ENCODE measurements at places on chromosomes 5 and 9.
A peak's percentile ranks its signal among the peaks of the same experiment; 100 is the strongest.

DNA sequence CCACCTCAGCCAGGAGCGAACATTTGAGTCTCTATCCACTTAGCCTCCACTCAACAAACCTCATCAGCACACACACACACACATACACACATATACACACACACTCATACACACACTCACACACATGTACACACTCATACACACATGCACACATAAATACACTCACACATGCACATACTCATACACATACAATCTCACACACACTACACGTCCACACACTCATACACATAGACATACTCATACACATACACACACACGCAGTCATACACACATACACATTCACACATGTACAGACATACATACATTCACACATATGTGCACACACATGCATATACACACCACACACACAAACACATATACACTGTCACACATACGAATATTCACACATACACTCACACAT, 208.2 kb downstream of the AGTPBP1 start:
- no peak for DNase-seq

GRCh38 chr5:31573494-31574142, 41.5 kb downstream of the C5orf22 start:
- no peak for DNase-seq

- no peak for DNase-seq
These were observed 12.1 kb downstream of the RGS14 start for GRCh38 chr5:177369645-177370440.

DNA sequence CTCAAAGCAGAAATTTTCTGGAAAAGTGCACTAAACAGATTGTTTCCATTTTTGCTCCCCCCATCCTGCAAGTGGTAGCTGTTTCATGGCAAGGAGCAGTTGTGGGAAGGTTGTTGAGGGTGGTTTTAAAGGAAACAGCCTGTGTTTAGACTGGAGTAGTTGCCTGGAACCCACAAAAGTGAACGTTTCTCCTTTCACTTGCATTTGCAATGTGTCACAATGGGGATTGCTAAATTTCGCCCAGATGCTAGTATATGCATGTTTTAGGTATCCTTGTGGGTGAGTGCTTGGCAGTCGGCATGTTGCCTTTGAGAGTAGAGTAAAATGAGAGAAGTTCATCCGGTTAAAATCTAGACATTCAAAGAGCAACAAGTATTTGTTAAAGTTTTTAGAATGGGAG, 1099.9 kb upstream of the DMAC1 start:
- no peak for DNase-seq

- DNase-seq = no peak
These were observed 140.0 kb downstream of the SYK start for GRCh38 chr9:90941661-90942060.

DNA sequence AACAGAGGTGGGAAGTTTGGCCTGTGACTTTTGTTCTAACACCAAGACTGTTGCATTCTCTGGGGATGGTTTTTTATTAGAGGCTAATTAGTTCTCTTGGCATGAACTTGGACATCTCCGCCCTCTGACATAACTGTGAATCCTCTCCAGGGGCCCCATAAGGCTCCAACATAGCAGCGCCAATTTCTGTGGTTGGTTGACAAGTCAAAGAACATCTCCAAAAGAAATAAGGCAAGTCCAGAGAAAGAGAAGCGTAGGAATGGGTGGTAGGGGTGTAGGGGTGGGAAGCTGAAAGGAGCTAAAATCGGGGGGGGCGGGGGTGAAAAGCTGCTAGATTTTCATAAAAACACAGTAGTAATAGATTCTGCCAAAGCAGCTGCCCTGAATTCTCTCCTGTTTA, 81.0 kb upstream of the DAB2 start:
- DNase-seq = no peak

DNA sequence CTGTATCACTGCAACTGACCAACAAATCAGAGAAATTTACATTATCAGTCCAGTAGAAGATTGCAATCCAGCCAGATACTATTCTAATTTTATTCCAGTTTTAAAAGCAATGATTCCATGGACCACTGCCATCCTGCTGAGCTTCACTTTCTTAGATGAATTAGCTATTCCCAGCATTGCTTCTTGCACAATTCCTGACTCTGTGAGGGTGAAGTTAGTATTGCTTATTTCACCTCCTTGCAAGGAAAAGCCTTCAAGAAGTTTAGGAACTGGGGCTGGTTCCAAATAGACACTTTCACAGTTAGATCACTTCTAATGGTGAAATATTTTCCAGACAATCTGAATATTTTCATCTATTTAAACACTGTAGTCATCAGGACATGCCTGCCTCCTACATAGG, 338.6 kb upstream of the TNC start:
- no peak for DNase-seq

GRCh38 chr5:6749026-6749716, 35.9 kb downstream of the TENT4A start:
- no peak for DNase-seq

GRCh38 chr5:36585701-36586100, 20.7 kb upstream of the SLC1A3 start:
- no peak for DNase-seq

GRCh38 chr5:125409234-125409860, 662.9 kb upstream of the ZNF608 start:
- DNase-seq = peak; percentile 89

GRCh38 chr5:87103616-87104287, 163.9 kb upstream of the RASA1 start:
- no peak for DNase-seq

DNA sequence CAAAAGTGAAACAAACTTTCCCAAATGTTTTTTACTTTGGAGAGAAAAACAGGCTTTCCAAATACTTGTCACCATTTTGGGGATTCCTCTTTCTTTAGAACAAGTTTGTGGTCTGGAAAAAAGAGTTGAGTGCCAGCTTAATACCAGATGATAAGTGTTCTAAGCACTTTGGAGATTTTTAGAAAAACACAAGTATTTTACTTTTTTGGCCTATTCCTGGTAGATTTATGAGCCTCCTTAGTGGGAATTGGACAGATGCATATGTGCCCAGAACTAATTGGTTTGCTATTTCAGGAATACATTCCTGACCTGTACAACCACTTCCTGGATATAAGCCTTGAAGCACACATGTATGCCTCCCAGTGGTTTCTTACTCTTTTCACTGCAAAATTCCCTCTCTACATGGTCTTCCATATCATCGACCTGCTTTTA, 40.5 kb downstream of the GPR21 start:
- no peak for DNase-seq

DNA sequence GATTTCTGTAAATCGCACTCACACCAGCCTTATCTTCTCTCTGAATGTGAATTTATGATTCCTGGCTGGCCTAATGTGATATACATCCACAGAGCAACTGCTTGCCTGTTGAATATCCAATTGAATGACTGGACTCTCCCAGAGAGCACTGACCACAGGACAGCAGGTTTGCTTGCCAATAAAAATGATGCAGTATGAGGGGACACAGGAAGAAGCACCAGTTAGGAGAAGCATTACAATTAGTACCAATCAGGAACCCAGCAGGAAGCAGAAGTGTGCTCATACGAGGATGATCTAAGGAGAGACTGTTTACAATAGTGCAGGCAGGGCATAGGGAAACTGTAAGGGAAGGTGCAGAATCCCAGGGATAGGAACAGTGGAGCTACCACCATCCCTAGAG, 127.2 kb upstream of the ZNF366 start:
- DNase-seq = no peak

DNA sequence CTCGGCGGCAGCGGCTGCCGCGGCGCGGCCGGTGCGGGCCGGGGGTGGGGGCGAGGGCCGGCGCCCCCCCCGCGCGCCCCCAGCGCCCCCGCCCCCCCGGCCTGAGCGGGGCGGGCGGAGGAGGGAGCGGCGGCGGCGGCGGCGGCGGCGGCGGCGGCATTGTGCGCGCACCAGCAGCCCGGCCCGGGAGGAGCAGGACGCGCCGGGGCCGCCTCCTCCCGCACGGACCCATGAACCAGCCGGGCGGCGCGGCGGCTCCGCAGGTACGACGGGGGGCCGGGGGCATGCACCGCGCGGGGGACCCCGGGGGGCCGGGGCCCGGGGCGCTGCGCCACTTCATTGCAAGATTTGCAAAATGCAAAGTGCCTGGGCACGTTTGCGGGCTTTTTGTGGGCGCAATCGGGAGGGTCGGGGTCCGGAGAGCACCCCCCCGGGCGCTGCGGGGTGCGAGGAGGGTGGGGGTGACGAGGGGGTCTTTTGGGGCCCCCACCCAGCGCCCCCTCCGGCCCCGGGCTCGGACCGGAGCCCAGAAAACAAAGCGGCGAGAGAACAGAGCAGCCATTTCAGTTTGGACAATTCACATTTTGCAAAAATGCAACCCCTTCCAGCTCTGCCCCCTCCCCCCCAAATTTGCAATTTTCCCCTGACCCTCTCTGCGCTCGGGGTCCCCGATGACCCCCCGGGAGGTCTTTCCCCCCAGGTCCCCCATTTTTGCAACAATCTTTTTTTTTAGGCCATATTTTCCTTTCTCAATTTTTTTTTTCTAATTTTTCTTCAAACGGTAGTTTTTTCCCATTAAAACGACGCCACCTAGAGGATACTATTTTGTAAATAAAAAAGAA, at the start of gene ZNF618:
TSS of gene ZNF618 (plus strand) at position 159 of the 842 bp plus-strand sequence. CDS start at position 231, 72 bp downstream.
- DNase-seq = peak; percentile 28

GRCh38 chr5:160271396-160271795, 41.0 kb downstream of the CCNJL start:
- peak; percentile 68 for DNase-seq

GRCh38 chr9:69584759-69585158, 87.4 kb downstream of the APBA1 start:
- DNase-seq = no peak

GRCh38 chr9:120571443-120572257, 8.3 kb downstream of the CDK5RAP2 start:
- DNase-seq = no peak

GRCh38 chr5:122999947-123000563, 36.5 kb downstream of the PPIC start:
- DNase-seq = peak; percentile 14

DNA sequence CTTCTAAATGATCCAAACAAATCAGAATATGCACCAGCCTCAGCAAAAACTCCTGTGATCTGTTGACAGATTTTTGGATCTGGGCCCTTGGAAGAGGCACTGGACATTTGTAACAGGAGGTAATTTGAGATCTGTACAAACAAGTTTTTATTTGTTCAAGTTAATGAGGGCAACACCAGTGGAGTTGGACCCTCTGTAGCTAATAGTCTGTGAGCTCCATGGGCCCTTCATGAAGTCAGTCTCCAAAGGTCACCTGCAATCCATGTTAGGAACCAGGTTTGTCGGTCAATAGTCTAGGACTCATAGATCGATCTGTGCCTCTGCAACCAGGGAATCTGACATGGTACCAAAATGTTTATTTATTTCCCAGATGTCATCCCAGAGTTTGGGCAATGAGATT, 40.9 kb downstream of the PAM start:
- DNase-seq = peak; percentile 89

DNA sequence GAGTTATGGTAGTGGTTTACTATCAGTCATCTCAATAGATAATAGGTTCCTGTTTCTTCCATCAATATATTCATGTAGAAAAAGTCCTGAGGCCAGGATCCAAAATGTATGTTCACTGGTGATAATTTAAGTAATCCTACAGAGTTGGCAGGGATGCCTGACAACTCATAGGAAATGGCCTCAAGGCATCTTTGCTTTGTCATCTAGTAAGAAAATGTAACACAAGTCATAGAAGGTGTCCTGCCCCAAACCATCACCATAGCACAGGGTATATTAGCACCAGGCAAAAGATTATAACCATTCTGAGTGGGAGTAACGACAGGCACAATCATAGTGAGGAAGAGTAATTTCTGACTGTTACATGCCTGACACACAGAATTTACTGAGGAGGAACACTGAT, 257.0 kb downstream of the TMEM167A start:
- DNase-seq = no peak

DNA sequence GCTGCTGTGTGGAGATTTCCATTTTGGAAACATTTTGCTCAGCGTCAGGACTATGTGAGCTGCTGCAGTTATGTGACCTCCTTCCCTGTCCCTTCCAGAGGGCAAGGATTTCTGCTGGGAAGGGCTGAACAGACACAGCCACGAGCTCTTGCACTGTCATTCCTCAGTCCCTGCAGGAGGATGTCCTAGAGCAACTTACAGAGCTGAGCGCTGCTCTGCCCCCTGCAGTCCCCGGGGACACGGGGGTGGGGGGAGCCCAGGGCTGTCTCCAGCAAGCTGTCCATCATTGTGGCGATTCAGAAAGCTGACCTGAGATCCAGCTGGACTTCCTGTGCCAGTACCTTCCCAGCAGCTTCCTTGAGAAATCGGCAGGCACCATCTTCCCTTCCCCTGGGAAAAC, 28.0 kb upstream of the MAP1B start:
- peak; percentile 20 for DNase-seq

DNA sequence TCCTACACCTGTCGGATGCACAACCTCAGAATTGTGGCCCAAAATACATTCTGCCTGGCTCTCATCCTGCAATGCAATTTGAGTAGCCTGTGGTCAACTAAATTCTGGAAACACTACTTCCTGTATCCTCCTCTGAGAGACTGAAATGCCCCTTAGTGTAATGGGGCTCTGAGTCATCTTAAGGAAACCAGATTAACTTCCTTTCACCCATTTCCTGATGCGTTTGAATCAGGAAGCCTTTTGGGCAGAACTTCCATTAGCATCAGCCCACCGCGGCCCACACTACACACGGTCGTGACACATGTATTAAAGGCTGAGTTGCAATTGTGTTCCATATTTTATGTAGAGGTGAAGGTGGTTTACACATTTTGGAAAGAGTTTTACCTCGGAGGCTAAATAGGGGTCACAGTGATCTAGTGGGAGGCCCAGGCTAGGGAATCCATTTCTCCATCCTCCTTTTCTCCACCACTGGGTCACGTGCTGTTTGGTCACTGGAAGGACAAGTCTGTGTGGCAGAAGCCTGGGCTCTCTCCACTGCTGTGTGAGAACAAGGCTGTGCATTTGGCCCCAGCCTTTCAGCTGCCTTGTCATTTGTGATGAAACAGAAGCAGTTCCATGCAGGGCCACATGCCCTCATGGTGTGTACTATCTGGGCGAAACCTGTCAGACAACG, 55.9 kb downstream of the DAP start:
- no peak for DNase-seq

- DNase-seq = no peak
These were observed 82.2 kb downstream of the ZNF608 start for GRCh38 chr5:124664287-124664686.

DNA sequence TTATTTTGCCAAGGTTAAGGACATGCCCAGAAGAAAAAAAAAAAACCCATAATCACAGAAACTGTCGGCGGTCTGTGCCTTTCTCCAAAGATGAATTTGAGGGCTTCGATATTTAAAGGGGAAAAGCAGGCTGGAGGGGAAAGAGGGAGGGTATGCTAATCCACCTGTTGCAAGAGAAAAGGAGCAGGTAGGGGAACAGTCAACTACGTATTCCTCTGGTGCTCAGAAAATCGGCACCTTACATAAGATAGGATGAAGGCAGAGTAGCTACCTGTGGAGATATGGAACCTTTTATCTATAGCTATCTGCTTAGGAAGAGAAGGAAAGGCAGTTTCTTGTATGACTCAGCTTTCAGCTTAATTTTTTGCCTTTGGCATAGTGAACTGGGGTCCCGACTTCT, 77.7 kb downstream of the PTCD2 start:
- DNase-seq = no peak

DNA sequence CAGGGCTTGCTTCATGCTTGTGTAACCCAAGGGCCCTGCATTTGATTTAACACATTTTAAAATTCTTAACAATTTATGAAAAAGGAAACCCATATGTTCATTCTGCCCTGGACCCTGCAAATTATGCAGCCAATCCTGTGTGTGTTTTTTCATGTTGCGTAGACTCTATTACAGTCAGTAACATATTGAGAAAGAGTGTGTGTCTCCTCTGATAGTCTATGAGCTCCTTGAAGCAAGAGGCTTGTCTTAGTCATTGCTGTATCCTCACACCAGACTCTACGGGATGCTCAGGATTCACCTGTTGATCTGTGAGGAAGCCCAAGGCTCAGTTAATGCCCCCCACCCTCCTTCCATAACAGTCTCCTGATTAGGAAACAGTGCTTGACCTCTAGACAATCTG, 177.3 kb upstream of the DMAC1 start:
- no peak for DNase-seq

Data from SHP77 (cell line).